Activated CD4-positive, CD25-positive, alpha-beta regulatory T cell treated with anti-CD3 and anti-CD28 coated beads, Interleukin-2, amount 50 U/mL, for 72 hours (primary cell): ENCODE measurements at places on chromosomes 7 and 10.

GRCh38 chr7:113608782-113609181 lies 310.0 kb downstream of the PPP1R3A start:
- no peak for DNase-seq

DNA sequence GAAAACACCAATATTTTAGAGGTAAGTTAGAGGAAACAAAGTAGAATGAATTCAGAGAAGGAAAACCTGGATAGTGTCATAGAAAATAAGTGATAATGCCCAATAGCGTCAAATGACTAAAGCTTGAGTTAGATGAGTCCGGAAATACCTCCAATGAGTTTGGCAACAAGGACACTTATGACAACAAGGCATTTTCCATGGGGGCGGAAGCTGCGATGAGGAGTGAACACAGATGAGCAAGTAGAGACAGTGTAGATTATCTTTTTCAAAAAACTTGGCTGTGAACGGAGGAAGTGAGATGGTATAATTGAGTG lies 383 bp upstream of the R3HCC1L start:
- no peak for DNase-seq

DNA sequence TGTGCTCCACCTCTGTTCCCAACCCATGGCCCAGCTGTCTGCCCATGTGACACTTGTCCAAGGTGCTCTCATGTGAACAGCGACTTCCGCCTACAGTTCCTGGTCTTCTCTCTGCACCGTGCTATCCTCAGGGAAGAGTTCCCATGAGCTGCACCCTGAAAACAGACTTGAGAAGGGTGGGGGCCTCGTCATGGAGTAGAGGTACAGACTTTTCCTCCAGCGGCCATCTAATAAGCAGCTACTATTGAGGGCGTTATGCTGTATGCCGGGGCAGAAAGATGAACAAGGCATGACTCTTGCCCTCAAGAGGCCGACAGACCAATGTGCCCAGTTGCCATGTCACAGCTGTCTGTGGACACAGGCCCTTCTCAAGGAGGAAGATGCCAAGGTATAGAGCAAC lies 25.4 kb upstream of the LYZL1 start:
- DNase-seq, result no peak

GRCh38 chr10:69375307-69376151 lies 41.2 kb downstream of the TACR2 start:
- no peak for DNase-seq

GRCh38 chr7:83908526-83908925 lies 259.6 kb upstream of the SEMA3E start:
- DNase-seq, result no peak

DNA sequence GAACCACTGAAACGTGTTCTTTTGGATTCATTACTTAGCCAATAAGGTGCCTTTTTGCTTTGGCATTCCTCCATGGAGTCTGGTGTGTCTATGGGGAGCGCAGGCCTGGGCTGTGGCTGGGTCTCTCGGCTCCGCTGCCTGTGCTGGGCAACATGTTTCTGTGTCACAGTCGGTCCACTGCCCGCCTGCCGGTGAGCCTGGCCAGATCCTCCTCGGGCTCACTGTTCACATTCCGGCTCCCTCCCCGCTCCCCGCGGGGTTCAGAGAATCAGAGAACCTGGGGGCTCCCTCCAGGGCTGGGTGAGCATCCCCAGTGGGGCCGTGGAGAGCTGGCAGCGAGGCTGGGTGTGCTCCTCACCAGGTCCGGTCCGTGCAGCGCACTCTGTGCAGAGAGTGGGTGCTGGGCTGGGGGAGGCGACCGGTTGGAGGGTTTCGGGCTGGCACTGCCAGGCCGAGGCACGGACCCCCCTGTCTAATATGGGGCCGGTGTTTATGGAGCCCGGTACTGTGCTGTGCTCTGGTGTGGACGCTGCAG lies 70.4 kb downstream of the INPP5A start:
- no peak for DNase-seq

- DNase-seq, result no peak
Measured at GRCh38 chr10:865924-866576, 65.5 kb downstream of the LARP4B start.
